HL-60 (cell line): ENCODE measurements at places on chromosomes 5 and 9.

DNA sequence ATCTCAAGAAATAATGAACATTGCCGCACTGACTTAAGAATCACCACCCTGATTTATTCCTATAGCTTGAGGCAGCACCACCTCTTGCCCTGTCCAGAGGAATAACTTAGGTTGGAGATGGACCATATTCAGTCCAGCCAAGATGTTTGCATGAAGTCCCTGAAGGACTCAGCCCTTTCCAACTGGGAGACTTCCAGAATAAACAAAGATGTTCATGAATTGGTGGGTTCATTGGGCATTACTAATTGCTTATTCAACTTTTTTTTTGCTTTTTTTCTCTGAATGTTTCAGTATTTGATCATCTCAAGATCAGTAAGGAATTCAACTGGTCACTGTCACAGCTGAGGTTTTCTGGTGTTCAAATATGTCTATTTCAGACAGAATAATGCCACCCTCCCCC lies 470.6 kb downstream of the CCDC171 start:
- DNase-seq = no peak

- no peak for DNase-seq
Observed at GRCh38 chr5:491119-491855, 33.0 kb downstream of the SLC9A3 start.

DNA sequence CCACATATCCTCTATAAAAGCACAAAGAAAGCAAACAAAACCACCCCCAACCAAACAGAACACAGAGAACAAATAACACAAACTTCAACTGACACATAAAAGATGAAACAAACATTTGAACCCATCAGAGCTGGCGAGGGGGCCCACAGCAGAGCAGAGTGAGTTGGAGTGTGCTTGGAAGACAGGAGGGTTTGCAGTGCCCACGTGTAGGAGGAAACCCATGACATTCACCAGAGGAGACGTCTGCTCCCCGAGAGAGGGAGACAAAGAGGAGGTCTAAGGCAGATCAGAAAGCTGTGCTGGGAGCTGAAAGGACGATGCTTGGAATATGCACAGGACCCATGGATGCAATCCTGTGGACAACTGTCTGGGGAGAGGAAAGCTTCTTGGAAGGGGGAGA lies 27.0 kb downstream of the MRPL36 start:
- DNase-seq = no peak

- no peak for DNase-seq
Observed at GRCh38 chr5:146527785-146528184, 11.8 kb upstream of the GPR151 start.

- DNase-seq = no peak
Observed at GRCh38 chr5:21209409-21209808, 1221.4 kb upstream of the CDH18 start.
